Right renal pelvis (tissue), 4 donors: ENCODE measurements at places on chromosomes 1 and 21.

- DNase-seq, result no peak
These were observed 36.2 kb upstream of the LYST start for GRCh38 chr1:235902677-235903542.

DNA sequence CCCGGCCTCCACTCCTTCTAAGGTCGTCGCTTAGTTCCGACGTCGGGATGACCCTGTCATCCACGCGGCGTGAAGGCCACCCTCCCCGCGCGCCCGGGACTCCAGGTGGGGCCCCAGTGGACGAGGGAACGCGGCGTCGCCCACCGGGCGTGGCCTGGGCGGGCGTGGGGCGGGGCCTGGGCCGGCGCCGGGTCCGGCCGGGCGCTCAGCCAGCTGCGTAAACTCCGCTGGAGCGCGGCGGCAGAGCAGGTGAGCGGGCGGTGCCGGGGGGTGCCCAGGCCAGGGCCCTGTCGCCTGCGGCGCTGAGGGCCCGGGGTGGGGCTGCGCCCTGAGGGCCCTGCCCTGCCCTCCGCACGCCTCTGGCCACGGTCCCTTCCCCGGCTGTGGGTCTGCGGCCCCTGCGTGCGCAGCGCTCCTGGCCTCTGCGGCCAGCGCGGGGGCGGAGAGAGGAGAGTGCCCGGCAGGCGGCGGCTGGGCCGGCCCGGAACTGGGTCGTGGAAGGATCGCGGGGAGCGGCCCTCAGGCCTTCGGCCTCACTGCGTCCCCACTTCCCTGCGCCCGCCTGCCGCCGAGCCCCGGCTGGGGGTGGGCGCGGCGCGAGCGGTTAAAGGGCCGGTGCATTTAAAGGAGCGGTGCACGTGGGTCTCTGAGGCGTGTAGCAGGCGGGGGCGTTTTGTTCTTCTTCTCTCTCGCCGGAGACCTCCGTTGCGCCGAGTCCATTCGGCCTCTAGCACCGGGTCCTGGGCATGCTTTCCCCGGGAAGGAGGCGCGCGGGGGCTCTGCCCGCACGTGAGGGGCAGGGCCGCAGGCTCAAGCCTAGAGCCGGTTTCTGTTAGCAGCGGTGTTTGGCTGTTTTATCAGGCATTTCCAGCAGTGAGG is at the start of gene PSEN2:
PSEN2 (plus strand) TSS at position 216 of the 879 bp plus-strand sequence. CDS start 11,292 bp downstream, outside the sequence.
- no peak for DNase-seq

DNA sequence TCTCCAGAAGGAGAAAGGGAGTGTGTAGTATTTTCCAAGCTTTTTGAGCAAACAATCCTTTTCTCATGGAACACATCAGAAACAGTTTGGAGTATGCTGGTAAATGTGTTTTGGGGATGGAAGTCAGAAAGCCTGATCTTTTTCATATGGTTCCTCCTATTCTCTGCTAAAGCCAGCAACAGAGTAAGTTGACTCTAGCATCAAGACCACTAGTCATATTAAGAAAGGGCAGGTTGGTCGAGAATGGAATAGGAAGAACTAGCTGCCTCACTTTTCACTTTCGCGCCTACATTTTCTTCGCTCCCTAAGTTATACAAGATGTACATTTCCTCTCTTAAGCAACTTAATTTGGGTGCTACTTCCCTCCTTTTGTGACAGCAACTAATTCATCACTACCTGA is 24.0 kb downstream of the PPT1 start:
- DNase-seq, result no peak

DNA sequence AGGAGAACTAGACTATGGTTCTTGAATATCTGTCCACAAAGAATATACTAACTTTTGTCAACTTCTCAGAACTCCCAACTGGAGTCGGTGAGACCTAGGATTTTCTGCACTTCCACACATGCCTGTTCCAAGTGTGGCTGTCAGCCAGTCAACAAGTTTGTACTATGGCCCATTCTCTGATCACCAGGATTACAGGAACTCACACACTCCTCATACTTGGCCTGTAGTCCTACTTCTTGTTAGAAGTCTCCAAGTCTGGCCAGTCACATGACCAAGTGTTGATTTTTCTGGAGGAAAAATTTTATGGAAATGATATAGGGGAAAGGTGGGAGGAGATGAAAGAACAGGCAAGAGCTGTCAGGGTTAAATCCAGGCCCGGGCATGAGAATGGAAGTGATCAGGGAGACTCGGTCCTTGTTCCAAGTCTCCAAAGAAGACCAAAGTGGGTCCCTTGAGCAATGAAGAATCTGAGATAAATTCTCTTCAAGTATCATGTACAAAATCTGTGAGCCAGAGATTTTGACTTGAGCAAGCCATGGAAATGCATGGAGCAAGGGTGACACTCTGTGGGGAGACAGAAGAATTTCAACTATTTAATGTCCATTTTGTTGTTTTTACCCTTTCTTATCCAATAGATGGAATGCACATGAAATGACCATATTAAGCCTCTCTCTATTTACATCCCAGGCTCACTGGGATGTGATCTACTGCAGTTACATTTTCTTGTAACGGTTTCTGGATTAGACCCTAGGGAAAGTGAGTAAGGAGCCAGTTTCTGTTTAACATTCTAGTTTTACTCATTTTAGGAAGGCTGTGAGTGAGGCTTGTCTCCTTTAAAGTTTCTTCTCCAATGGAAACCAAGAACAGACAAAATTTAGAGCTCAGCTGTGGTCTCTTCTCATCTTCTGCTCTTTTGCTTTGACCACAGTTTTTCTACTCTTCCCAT is 320.9 kb downstream of the ASTN1 start:
- peak; percentile 44 for DNase-seq

DNA sequence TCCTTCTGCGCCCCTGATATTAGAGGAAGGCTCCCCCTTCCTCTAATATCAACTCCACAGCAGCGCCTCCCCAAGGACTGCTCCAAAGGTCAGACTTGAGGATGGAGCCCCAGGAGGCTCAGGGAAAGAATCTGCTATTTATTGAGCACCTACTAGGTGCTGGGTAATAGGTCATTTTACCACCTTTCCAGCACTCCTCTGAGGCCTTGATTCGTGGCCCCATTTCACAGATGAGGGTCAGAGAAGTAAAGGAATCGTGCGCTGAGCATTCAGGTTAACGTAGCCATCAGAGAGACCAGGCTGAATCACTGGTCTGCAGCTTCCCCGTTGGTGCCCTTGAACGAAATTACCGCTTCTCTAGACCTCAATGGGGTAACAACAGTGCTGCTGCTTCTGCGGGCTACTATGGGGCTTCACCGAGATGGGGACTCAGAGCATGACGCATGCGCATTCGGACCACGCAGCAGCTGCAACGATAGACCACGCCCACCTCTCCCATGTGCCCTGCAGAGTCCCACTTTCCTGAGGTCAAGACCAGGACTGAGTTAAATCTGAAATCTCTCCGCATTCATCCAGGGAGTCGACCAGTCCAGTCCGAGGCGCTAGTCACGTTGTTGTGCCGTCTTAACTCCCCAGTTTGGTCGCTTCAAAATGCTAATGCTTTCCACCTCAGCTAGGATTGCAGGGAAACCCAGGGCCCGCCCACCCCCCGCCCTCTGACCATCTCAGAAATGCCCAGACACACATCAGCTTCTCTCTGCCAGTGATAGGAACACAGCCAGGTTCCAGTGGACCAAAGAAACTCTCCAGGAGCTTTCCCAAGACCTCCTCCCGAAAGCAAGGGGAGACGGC is 12.9 kb downstream of the CAMK2N1 start:
- no peak for DNase-seq

DNA sequence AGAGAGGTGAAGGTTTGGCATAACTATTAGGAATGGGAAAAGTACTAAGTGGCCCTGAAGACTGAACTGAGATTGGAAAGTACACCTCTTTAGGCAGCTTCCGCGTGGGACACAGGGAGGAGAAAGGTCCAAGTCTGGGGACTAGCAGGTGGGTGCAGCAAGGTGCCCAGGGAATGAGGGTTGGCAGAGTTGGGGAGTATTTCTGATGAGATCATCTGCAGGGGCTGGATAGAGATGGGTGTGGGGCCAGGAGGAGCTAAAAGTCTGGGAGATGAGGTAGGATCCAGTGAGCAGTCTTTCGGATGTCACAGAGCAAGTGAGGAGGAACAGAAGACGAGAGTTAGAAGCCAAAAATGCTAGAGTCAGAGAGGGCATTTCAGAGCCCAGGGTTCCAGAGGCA is 36.1 kb downstream of the CDCA8 start:
- no peak for DNase-seq

- no peak for DNase-seq
These were observed 8.8 kb upstream of the PEAR1 start for GRCh38 chr1:156884560-156885184.

GRCh38 chr1:12358499-12358898 is 128.7 kb downstream of the VPS13D start:
- DNase-seq, result no peak

- DNase-seq, result no peak
These were observed 13.9 kb upstream of the GRIK1 start for GRCh38 chr21:29953690-29954089.

DNA sequence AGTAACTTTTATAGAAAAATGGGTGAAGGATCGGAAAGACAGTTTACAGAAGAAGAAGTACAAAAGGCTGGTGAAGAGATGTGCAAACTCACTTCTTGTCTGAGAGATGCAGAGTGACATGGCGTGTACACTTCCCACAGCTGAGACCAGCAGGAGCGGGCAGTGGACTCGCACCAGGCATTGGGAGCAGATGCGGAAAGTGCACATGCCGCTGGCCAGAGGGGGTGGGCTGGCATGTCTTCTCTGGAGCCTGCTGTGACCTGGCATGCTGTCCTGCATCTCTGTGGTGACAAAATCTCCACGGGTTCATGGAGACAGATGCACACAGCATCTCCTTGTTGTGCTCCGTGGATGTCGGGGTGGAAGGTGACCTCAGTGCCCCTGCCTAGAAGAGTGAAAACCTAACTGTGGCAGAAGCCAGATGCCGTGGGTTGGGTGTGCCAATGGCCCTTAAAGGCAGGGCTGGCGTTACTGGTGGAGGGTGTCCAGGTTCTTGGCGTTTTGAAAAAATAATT is 128.6 kb upstream of the COL6A1 start:
- DNase-seq, result no peak

GRCh38 chr1:200776949-200777348 is 38.3 kb downstream of the CAMSAP2 start:
- DNase-seq, result no peak

DNA sequence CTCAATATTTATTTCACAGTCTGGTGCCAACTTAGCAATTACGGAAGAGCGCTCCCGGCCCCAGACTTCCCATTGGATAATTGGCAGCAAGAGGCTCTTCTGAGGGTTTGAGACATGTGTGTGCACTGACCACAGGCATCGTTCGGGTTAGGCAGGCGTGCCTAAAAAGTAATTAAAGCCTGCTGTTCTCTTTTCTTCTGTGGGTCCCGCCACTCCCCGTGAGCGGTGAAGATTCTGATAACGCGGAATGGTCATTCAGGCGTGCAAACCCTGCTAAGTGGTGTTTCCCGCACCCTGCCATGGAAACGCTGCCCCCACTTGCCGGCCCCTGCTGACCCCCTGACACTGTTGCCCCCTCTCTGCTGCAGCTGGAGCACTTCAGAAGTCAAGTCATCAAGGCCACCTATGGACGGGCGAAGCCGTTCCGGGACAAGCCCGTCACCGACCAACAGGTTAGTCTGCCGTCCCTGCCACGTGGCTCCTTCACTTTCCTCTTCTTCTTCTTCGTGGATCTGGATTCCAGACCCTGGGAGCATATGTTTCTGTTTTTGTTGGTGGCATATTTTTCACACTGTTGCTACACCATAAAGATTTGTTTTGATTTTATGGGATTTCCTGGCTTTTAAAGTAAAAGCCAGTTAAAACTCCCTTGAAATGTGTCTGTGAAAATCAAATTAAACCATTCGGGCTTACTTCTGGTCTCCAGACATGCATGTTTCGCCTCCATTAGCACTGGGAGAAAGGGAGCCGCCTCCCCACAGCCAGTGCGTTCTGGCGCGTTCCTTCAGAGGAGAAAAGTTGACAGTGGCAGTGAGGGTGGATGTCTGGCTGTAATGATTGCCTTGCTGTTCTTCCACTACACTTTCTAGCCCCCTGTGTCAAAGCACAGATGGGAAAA is 79.9 kb downstream of the FHAD1 start:
- no peak for DNase-seq

DNA sequence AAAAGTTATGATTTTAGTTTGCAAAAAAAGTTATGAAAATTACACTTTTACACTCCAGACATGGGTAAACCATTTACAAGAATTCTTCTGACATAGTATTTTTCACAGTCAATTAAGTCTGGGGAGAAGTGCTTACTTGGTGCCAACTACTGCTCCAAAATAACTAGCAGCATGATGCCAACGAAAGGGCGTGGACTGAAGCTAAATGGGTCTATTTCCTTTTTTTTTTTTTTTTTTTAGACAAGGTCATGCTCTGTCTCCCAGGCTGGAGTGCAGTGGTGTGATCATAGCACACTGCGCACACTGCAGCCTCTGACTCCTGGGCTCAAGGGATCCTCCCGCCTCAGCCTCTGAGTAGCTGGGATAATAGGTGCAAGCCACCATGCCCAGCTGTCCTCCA is 43.2 kb downstream of the FMO4 start:
- no peak for DNase-seq

DNA sequence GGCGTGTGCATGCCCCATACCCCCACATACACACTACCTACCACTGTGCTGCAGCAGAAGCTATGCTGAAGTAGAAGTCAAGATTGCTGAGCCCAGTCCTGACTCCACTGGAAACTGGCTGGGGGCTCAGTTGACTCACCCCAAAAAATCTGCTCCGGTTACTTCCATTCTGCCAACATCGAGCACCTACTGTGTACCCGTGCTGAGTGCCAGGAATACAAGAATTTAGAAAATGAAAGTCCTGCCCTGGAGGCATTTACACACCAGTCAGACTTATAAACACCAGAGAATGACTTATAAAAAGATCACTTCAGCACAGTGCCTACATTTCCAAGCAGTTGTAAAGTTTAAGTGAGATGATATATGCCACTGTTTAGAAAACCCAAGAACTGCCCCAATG is 99.1 kb downstream of the NMNAT2 start:
- DNase-seq, result no peak

DNA sequence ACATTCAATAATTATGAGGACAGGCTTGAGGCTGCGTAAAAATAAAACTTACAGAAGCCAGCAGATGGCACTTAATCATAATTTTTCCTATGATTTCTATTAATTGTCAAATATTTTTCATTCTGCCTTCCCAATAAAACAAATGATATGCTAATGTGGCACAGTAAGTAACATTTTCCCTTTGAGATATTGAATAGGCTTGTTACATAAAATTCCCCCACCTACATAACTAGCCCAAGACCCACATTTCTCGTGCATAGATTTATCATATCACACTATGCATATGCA is 55.4 kb upstream of the PTGFRN start:
- DNase-seq, result no peak

DNA sequence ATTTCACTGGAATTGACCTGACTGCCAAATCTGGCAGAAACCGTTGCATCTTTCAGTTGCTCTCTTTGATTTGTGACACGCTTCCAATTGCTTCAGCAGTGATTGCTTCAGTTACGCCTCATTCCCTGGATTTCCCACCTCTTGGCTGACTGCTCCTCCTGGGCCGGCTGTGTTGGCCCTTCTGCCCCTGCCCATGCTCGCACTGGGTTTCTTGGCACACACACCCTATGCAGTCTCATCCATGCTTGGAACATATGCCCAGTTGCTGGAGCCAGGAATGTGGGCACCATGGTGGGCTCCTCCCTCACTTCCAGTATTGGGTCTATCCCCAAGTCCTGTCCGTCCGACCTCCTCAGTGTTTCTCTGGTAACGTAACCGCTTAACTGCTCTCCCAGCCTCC is 2.2 kb upstream of the ZBTB21 start:
- no peak for DNase-seq

GRCh38 chr1:178166429-178167024 is 72.6 kb downstream of the RASAL2 start:
- no peak for DNase-seq

GRCh38 chr1:178126741-178127185 is 32.9 kb downstream of the RASAL2 start:
- DNase-seq, result no peak

GRCh38 chr1:161427733-161428516 is 60.2 kb upstream of the CFAP126 start:
- DNase-seq, result no peak
